RCC 7860 (cell line): ENCODE measurements at places on chromosomes 1 and 21.

DNA sequence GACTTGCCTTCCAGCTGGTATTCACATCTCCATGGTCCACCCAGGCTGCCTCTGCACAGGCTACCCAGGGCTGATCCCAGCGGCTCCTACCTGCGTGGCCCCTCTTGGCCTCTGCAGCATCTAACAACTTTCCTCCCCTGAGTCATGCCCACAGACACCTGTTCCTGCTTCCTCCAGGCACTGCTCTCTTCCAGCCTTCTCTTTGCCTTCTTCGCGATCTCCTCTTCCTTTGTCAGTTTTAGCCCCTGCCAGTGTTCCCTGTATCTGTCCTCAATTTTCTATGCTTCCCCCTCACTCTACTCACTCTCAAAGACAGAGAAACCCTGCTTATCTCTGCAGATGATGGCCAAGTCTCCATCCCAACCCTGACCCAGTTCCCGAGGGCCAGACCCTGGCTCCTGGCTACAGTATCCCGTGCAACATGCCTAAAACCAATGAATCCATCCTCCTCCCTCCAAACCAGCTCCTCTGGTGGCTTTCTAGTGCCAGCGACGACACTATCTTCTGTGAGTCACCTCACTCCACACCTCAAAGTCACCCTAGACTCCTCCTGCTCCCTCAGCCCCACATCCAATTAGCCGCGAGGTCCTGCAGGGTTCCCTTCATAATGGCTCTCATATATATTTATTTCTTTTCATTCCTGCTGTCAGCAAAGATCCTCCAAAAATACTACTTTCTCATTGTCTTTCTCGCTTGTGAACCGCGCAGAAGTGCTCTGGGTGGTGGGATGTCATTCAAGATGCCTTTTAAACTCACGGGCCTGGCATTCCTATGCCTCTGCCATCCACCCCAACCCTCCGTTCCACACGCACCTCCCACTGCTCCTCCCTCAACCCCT lies 259.2 kb downstream of the TOMM20 start:
- no peak for DNase-seq

DNA sequence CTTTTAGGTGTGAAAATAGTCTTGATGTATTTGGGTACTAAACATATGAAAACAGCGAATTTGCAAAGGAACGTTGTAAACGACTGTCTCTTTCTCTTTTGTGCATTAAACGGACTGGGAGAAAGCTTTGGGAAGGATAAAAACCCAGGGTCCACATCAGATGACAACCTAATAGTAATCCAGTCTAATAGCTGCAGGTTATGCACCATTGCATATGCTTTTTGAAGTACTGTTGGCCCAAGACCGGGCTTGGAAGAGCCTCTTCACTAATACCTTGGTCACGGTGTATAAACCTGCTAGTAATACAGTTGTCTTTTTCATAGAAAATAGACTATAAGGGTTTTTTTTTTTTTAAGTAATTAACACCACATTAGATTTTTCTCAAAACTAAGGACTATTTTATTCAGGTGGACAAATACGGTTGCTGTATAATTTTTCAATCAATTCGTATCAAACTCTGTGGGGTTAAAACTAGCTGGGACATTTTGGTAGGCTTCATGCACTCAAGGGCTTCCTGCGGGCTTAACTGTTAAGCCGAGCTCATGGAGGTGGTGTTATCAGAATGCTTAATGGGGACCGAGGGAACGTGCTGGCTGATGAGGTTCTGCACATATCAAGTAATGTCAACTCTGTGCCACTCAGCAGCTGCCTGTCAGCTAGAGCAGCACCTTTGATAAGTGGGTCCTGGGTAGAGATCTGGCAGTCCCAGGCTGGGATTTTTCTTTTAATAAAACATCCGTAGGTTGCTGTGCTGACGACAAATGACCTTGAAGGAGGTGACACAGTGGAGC lies 2.1 kb downstream of the RYR2 start:
- no peak for DNase-seq

- no peak for DNase-seq
These were observed 386.6 kb downstream of the MATN1 start for GRCh38 chr1:30336550-30337323.

- no peak for DNase-seq
These were observed 41.3 kb downstream of the ICOSLG start for GRCh38 chr21:44199448-44199847.

GRCh38 chr1:208176649-208177048 lies 67.5 kb downstream of the PLXNA2 start:
- DNase-seq = no peak

GRCh38 chr1:244304656-244305055 lies 147.1 kb downstream of the ADSS2 start:
- DNase-seq = no peak

- DNase-seq = no peak
These were observed 46.5 kb upstream of the LRRN2 start for GRCh38 chr1:204731985-204732575.

DNA sequence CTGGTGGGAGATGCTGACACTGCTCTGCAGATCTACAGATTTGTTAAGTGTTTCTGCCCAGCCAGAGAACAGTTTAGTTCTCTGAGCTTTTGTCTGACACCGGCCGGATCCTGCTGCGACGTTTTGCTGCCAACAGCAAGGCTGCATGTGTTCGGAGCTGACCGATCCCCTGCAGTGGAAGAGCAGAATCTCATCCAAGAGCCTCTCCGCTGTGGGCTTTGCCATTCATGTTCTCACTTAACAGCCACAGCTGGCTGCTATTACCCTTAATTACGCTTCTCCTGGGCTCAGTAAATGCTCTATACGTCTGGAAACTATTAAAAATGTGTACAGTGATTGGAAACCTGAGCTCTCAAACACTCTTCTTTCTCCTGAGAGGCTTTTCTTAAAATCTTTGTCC lies 105.3 kb downstream of the BCAR3 start:
- no peak for DNase-seq
